GM13977 (cell line): ENCODE measurements at places on chromosomes 6 and 20.

DNA sequence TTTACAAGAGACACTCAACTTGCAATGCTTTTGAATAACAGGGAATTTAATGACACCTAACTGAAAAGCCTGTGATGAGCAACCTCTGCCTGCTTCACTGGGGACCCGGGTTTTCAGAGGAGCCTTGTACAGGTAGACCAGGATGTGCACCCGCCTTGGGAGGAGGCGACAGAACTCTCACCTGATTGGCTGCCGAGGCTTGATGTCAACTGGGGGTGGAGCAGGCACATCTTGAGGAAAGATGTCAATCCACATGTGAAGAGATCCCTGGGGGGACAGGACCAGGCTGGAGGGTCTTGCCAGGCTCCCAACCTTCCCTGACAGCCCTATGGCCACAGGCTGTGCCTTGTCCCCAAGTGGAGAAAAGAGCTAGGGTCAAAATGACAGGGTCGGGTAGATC, 19.8 kb downstream of the ERGIC3 start:
- no peak for DNase-seq

DNA sequence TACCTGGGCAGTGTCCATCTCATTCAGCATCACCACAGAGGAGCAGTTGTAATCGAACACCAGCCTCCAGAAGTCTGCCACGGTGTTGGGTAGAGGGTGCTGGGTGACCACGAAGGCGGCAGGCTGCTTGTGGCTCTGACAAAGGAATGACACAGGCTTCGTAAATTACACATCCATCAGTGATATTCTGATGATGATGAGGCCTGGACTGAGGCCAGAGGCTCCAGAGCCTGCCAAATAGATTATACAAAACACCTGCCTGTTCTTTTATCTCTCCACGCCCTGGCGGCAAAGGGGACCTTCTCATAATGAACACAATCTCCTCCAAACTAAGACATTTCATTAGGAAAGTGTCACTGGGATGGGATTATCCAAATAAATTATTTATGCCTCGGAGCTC, 480.2 kb upstream of the CHD6 start:
- no peak for DNase-seq

GRCh38 chr20:1764136-1765033, 106.8 kb upstream of the SIRPG start:
- peak; percentile 70 for DNase-seq

GRCh38 chr6:81623106-81623759, 129.2 kb downstream of the TENT5A start:
- no peak for DNase-seq

DNA sequence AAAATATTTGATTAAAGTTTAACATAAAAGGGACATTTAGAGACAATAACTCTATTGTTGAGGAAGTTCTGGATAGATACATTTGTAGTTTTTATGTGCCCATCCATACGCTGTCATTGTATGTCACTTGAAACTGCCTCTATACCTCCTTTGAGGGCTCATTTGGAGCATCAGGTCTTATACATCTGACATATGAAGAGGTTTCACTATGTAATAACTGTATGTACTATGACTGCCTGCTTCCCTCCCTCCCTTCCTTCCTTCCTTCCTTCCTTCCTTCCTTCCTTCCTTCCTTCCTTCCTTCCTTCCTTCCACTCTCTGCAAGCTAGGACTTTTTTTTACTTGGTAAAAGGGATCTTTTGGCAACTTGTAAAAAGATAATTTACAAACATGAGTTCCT, 657.5 kb downstream of the GRIK2 start:
- DNase-seq: no peak

- DNase-seq: no peak
Observed at GRCh38 chr20:18986146-18986830, 172.7 kb downstream of the SCP2D1 start.

- no peak for DNase-seq
Observed at GRCh38 chr6:99605911-99606655, 550 bp upstream of the PRDM13 start.

DNA sequence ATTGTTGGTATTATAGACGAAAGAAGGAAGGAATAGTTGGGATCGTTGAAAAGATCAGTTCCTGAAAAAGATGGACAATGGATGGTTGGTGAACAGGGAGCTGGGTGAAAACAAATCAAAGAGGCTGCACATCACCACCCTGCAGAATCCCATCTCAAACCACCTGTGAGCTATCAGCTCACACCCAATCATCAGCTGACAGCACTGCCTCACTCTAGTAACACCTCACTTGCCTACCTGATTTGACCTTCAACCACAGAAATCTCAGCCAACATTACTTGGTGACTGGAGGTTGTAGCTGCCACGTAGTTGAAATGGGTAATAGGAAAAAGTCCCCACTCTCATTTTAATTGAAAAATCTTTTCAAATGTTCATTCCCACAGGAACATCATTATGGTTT, 101.8 kb upstream of the DST start:
- DNase-seq: no peak

GRCh38 chr20:53258741-53259140, 286.6 kb downstream of the TSHZ2 start:
- DNase-seq: no peak

- DNase-seq: peak; percentile 55
Observed at GRCh38 chr6:28802417-28803336, 121.1 kb downstream of the TRIM27 start.

- no peak for DNase-seq
Observed at GRCh38 chr6:19771753-19772336, 65.3 kb upstream of the ID4 start.

DNA sequence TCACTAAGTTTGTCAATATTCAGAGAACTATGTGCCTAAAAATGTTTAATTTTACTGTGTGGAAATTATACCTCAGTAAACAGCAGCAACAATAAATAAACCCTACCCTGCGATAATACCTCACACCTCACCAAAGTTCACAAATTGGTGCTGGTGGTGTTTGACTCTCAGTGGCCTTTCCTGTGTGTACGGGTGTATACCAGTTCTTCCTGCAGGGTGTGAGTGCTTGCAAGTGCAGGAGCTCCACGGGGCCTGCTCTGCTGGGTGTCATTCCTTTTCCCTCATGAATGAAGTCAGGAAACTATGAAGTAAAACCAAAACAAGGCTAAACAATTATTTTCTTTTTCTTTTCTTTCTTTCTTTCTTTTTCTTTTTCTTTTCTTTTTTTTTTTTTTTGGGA, 4.1 kb upstream of the ENPP5 start:
- no peak for DNase-seq

- no peak for DNase-seq
Observed at GRCh38 chr6:20943040-20943627, 408.9 kb downstream of the CDKAL1 start.

DNA sequence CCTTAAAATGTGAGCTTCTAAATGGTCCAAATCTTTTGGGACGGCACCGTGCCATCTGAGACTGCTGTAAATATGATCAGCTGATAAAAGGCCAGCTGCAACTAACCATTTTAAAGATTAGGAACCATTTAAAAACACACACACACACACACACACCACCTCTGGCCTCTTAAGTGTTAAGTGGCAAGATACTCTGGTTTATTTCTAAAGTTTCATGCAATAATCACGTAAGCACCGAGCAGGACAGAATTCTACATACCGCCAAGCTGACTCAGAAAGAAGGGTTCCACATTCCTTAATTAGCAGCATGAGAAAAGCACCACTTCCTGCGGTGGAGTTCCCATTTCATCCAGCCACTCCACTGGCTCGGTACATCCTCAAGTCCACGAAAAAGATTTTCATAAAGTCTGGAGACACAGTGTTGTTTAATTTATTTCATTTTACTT, 17.8 kb upstream of the ZNF217 start:
- no peak for DNase-seq

- peak; percentile 58 for DNase-seq
Observed at GRCh38 chr6:156776470-156776839, 723 bp upstream of the ARID1B start.

GRCh38 chr6:7914311-7914710, 3.7 kb upstream of the TXNDC5 start:
- DNase-seq: no peak

DNA sequence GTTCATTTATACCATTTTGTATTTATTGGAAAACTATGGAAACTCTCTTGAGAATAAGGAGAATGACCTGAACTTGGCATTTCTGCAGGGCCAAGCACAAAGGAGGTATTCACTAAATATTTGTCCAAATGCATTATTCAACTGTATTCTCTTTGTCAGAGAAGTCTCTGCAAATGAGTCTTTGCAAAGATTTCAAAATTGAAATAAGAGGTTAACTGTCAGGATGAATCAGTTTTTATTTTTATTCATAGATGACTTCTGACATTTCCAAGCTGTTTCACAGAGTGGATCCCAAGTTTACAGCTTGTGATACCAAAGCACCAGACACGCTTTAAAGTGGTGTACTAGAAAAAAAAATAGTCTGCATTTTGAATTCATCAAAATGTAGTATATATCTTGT, 131.6 kb downstream of the UTRN start:
- DNase-seq: no peak

DNA sequence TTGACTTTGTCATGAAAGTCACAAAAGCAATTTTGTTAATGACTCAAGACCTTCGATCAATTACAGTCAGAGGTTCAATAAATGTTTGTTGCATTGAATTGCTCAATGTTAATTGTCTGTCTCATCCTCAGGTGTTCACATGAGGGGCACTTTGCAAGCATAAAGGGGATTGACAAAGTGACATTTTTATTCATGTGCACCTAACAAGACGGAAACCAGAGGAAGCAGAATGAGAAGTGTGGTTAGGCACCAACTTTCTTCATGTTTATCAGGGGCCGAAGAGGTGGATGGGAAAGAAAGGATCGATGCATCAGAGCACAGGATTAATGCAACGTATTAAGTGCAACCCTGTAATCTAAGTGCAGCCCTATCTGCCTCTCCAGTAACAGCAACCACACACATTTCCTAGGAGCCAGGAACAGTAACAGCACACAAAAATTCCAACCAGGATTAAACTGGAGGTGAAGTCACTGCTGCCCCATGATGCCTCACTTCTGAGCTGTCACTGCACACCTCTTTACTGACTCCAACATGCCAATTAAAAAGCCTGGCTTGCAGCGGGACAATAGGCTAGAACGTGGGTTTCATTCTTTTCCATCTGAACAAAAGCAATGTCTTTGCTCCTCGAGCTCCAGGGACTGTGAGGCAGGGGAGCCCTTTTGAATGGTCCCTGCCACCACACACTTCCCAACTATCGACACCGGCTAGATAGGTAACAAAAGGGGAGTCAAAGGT, 262.7 kb downstream of the CD83 start:
- DNase-seq: no peak

DNA sequence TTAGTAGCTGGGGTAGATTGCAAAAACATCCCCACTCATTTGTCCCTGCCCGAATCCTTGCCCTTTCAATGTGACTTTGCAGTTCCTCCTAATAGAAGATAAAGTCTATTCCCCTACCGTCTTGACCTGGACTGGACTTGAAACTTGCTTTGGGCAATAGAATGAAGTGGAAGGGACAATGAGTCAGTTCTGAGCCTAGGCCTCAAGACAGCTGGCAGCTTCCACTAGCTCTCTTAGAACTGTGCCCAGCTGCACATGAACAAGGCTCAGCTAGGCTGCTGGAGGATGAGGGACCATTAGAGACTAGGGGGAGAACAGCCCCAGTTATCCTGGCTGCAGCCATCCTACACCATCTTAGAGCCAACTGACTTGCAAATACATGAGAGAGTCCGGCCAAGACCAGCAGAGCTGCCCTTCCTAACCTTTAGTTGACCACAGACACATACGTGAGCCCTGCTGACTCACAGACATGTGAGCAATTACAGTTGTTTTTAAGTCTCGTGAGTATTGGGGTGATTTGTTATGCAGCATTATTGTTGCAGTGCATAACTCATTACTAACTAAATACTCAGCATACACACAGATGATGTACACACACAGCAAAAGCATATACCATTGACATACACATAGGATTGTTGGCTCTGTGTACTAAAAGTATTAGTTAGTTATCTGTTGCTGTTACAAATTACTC, 105.5 kb downstream of the DHX35 start:
- no peak for DNase-seq

- DNase-seq: peak; percentile 31
Observed at GRCh38 chr6:123804014-123804786, 535 bp downstream of the NKAIN2 start.

DNA sequence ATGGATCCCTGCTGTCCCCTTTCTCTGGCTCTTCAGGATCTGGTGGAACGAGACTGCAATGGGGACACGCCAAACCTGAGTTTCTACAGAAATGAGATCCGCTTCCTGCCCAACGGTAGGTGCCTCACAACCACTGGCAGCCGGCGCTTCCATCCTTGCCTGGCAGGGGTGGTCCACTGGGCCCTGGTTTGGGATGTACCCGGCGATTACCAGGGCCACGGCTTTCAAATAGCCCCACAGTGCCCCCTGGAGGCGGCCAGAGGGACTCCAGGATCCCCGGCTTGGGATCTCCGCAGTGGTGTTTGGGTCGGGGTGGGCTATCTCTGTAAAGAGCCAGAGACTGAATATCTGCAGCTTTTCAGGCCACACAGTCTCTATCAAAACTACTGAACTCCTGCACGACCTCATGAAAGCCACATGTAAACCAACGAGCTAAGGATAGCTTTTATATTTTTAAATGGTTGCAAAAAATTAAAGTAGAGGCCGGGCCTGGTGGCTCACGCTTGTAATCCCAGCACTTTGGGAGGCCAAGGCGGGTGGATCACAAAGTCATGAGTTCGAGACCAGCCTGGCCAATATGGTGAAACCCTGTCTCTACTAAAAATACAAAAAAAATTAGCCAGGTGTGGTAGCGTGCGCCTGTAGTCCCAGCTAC, 3.7 kb downstream of the OGFR start:
- peak; percentile 86 for DNase-seq

GRCh38 chr6:168007592-168008338, 10.3 kb downstream of the KIF25 start:
- DNase-seq: no peak

- DNase-seq: no peak
Observed at GRCh38 chr6:144335914-144336313, 50.8 kb downstream of the UTRN start.

GRCh38 chr6:124053315-124053714, 249.7 kb downstream of the NKAIN2 start:
- no peak for DNase-seq

GRCh38 chr6:72371473-72371872, 250.4 kb upstream of the KCNQ5 start:
- no peak for DNase-seq

GRCh38 chr6:84539122-84539856, 225.1 kb downstream of the TBX18 start:
- no peak for DNase-seq

DNA sequence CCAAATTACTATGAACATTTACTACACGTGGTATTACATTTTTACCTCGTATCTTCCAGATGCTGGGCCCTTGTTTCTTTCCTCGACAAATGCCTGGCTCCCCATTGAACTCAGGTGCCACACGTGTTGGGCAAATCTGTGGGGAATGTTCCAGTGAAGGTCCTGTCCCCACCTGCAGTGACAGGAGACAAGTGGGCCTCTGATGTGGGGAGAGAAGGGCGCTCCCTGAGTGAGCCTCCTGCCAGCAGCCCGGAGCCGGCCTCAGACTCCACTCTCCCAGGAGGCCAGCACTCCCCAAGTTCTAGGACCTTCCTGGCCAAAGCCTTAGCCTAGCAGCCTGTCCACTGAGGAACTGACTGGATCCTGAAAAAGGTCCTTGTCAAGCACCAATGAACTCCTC, 21.7 kb upstream of the SCML4 start:
- no peak for DNase-seq
